Femur (tissue), 1 donor: ENCODE measurements at places on chromosomes 13 and 19.

DNA sequence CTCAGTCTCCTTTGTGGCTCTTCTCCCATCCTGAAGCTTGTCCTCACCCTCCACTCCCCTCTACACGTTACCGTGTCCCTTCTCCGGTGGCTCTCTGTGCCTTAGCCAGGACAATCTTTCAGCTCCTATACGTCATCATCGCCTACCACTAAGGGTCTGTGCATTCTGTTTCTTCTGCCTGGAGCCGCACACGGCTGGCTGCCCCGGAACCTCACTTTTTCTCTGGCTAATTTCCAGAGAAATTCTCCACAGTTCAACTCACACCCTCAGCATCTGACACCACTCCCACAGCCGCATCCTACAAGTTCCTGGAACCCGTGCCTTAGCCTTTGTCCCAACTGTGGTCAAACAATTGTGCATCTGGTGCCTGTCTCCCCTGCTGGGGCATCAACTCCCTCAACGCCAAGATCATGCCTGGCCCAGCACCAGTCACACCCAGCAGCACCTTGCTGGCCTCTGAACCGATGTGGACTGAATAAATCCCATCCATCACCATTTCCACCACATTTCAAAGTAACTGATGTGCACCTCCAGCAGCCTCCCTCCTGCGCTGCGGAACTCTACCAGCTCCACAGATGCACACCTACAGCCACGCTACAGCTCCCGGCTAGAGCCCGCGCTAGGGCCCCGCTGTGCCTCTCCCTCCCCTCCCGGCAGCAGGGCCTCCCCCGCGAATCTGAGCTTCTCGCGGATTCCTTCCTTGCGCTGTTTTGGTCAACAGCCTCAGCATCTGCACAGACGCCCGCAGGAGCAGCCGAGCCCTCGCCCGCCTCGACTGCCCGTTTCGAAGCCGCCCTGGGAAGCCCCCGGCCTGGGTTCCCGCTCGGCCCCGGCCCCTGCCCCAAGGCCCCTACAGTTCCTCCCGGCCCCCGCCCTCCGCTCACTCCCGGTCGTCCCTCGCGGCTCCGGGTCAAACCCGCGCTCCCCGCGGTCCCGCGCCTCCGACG is 689 bp downstream of the DCUN1D2 start:
- peak; percentile 59 for DNase-seq

GRCh38 chr13:46676378-46676725 is 120.6 kb downstream of the ESD start:
- DNase-seq, result no peak

DNA sequence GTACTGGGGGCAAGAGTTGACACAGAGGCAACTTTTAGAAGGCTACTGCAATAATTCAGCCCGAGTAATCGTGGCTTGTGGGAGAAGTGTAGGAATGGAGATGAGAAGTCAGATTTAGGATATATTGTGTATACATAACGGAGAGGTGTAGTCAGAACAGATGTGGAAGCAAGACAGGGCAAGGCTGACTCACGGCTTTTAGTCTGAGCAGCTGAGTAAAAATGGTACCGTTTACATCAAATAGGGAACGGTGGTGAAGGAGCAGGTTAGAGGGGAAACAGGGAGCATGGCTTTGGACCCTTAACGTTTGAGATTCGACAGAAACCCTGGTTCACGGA is 796 bp upstream of the LSM14A start:
- no peak for DNase-seq

DNA sequence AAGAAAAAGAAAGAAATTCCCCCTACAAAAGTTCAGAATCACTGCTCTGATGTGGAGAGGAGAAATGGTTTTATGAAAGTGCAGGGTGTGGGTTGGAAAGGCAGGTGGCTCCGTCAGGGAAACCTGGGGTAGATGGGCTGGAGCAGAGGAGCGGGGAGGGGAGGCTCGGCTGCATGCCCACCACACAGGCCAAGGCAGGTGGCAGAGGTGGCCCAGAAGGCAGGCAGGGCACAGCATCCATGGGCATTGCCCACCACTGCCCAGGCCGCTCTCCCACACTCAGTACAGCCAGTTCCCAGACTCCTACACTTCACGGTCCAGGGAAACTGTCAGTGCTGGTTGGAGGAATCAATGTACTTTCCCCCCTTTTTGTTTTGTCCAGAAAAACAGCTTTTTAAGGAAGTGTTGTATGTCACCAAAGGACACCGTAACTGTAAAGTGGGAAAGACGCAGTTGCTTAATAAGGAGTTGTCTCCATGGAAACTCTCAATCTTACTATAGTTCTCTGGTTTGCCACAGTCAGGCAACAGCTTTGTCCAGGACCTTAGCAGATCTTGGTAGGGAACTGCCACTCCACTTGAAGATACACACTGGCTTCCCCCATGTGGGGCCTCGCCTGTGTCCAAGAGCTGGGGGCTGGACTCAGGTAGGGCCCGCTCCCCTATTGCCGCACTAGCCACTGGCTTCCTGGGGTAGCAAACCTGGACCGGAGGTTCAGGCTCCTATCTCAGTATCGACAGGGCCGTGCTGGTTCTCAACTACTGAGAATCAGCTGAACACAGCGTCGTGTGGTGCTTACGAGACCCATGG is 82.9 kb downstream of the RAB20 start:
- no peak for DNase-seq

DNA sequence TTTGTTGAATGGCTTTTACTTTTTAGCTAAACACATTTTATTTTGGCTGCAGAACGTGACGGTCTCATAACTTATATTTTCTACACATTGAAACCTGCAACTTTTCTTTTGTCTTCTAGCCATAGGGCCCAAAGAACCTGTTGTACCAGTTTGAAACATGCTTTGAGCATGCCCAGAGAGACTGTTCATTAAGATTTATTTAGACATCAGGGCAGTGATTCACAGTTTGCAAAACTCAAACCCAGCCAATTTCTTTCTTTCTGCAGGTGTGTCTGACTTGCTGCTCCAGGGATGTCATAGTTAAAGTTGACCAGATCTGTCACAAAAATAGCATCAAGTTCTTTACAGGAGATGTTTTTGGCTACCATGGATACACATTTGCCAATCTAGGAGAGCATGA is 22.0 kb downstream of the SAE1 start:
- no peak for DNase-seq

DNA sequence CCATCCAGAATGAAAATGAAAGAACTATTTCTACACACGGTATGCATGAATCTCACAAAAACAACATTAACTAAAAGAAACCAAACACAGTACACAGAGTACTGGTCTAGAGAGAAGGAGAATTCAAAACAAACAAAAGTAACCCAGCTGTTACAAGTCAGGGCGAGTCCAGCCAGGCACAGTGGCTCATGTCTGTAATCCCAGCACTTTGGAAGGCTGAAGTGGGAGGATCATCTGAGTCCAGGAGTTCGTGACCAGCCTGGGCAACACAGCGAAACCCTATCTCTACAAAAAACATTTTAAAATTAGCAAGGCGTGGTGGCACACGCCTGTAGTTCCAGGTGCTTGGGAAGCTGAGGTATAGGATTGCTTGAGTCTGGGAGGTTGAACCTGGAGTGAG is 1.7 kb upstream of the PSMC4 start:
- DNase-seq, result no peak

DNA sequence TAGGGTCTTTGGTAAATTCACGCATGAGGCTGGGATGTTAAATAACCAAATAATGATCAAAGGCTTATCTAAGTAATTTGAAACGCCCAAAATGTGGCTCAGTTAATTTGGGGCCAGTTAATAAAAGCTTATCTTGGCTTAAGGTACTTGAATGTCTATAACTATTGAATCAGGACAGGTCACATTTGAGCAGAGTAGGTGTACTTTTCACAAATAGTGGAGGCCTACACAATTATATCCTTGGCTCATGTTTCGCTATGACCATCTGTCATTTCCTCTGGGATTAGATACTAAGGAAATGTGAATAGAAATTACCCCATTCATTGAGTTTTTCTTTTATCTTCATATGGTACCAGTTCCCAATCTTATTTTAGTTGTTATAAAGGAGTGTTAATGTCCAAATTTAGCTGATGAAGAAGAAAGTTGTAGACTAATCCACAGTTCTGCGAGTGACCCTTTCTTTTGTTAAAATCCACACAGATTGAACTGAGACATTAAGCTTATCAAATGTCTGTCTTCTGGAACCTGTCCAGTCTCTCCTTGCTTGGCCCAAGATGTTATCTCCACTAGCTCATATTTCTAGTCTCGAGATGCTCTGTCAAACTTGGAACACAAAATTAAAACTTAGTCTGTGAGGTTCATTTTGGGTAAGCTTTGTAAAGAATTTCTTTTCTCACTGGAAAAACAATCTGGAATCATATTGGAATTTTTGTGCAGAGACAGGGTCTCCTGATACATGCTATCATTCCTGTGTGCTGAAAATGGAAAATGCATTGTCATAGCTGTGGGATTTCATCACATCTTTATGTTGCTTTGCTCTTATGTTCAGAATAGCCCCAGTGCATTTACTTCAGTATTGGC is 31.0 kb downstream of the SLAIN1 start:
- DNase-seq, result no peak

DNA sequence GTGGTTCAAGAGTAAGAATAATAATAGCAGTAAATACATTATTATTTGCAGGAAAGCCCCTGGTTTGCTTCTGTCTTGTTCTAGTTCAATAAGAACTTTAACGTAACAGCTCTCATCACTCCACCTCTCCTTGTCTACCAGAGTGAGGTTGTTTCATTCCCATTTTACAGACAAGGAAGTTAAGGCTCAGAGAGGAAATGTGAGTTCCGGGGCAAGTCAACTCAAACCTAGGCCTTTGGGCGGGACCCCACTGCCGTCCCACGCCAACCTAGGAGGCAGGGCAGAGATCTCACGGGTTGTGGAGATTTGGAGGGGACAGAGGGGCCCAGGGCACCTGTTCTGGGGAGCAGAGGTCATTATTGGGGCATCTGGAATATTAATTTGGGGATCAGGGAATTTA is 1.5 kb downstream of the MAP4K1 start:
- DNase-seq, result no peak

DNA sequence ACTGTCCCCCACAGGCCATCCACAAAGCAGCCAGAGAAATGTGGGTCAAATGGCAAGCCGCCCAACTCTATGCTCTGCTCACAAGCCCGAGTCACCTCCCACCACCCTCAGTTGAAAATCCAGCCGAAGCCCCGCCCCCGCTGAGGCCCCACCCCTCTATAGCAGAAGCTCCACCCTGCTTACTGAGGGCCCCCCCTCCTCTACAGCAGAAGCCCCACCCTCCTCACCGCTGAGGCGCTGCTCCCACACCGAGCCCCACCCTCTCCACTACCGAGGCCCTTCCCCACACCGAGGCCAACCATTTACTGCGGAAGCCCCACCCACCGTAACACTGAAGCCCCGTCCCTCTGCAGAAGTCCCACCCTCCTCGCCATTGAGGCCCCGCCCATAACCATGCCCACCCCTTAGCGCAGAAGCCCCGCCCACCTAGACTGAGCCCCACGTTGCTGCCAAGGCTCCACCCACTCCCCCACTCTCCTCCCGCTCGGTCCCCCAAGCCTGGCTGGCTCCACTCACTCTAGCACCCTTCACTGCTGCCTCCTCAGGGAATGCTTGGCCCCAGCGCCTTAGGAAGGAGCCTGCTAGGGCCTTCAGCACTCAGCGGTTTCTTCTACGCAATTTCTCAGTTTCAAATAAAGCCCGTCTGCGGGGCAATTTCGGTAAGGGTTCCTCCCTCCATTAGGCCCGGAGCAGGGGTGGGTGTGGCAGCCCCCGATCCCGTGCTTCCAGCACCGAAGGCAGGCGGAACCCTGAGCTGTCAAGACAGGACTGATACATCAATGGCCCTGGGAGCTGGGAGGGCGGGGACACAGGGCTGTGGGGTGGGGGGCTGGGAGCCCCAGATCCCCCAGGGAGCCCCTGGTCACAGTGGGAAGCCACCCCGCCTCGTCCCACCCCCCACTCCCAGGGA is 9.0 kb upstream of the MYDGF start:
- DNase-seq, result peak; percentile 57

DNA sequence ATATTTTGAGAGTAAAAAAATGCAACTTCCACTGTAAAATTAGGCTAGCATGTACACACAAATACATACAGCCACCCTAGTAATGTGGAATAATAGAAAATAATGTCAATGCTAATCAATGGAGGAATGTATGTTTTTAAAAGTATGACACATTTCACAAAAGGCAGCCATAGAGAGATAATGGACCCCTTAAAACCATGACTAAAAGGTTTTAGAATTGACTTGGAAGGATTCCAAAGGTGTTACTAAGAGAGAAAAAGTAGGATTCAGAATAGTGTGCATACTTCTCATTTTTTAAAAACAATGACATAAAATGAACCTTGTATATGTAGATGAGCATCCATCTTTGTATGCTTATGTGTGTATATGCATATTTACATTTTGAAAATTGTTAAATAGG is 597.9 kb upstream of the PCDH9 start:
- DNase-seq, result no peak

GRCh38 chr19:48466561-48467325 is 2.4 kb upstream of the CYTH2 start:
- DNase-seq, result no peak

DNA sequence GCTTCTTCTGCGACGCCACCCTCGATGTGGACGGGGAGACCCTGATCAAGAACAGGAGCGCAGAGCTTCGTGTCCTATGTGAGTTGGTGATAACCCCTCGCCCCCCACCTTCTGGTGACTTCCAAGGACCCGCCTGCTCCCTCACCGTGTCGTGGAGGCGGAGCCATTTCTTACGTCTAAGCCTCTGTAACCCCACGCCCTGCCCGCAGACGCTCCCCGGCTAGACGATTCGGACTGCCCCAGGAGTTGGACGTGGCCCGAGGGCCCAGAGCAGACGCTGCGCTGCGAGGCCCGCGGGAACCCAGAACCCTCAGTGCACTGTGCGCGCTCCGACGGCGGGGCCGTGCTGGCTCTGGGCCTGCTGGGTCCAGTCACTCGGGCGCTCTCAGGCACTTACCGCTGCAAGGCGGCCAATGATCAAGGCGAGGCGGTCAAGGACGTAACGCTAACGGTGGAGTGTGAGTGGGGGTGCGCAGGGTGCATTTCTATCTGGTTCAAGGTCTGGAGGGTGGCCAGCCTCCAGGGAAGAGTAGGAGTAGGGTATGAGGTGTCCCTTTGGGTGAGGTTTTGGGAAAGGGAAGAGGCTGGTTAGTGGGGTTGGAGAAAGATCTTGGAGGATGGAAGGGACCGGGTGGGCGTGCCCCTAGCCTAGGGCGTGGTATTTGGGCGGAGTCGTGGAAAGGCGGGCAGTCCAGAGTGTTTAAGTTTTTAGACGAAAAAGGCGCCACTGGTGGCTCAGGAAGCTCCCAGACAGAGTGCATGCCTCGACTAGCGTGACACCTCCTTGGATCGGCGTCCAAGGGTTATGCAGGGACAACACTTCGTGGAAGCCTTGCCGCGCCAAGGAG is 3.3 kb downstream of the ICAM5 start:
- DNase-seq, result no peak

DNA sequence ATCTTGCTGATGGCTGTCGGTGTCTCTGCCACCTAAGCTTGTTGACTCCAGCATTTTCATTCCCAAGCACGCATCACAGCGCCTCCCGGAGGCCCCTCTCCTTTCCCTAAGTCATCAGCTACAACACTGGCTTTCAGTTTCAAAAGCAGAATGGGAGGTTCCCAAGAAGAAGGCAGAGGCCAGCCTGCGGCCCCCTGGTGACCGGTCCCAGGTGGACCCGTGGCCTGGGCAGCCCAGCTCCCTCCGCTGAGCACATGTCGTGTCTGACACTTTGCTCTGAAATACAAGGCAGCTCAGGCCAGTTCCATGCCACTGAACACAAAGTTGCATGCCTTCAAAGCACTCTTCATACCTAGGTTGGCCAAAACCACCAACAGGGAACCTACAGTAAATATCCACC is 8.5 kb downstream of the MLLT1 start:
- no peak for DNase-seq

GRCh38 chr13:112136095-112136494 is 69.1 kb downstream of the SOX1 start:
- no peak for DNase-seq

- DNase-seq, result no peak
These were observed 44.0 kb downstream of the PCDH17 start for GRCh38 chr13:57675526-57675925.
